ENCODE measurements at places on chromosomes 3 and 15.

GRCh38 chr3:99895703-99896441 is 78.2 kb downstream of the CMSS1 start:
- DNase-seq, result no peak

- DNase-seq, result no peak
Observed at GRCh38 chr3:151268267-151269235, 9.8 kb downstream of the P2RY14 start.

- no peak for DNase-seq
Observed at GRCh38 chr15:26873846-26874245, 7.0 kb downstream of the GABRA5 start.

DNA sequence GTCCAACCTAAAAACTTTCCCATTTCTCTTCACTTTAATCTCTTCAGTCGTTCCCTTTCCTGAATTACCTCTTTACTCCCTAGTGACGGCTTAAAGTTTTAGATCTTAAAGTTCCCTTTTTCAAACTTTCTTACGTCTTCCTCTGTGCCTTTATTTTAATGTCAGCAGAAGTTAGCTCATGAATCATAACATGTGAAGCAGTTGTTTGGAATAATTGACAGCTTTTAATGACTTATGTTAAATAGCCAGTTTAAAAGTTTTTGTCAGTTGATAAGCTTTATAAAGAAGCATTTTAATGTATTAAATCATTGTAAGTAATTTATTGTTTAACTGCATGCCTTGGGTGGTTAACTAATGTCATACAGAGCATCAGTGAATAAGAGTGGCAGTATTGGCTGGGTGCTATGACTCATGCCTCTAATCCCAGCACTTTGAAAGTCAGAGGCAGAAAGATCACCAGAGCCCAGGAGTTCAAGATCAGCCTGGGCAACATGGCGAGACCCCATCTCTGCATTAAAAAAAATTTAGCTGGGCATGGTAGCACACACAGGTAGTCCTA is 33.9 kb downstream of the PIK3CA start:
- DNase-seq, result no peak

- DNase-seq, result no peak
Observed at GRCh38 chr3:122572940-122573412, 4.5 kb upstream of the PARP15 start.

DNA sequence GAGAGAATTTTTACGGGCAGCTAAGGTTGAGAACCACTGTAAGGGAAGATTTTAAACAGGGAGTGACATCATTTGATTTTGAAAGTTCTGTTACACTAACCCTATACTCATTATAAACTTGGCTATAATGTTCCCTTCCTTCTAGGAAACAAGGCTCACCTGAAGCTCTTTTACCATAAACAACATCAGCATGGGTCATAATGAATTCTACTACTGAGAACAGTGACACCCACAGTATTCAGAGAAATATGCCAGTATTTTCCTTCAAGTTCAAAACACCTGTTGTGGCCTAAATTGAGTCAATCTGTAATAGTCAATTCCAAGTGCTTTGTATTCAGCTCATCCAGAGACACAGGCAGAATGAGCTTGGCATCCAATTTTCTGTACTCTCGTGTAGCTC is 175.3 kb upstream of the STT3B start:
- no peak for DNase-seq

- DNase-seq, result no peak
Observed at GRCh38 chr3:161230621-161231171, 9.6 kb downstream of the NMD3 start.

GRCh38 chr3:195714380-195715011 is 6.3 kb upstream of the MUC20 start:
- DNase-seq, result no peak

DNA sequence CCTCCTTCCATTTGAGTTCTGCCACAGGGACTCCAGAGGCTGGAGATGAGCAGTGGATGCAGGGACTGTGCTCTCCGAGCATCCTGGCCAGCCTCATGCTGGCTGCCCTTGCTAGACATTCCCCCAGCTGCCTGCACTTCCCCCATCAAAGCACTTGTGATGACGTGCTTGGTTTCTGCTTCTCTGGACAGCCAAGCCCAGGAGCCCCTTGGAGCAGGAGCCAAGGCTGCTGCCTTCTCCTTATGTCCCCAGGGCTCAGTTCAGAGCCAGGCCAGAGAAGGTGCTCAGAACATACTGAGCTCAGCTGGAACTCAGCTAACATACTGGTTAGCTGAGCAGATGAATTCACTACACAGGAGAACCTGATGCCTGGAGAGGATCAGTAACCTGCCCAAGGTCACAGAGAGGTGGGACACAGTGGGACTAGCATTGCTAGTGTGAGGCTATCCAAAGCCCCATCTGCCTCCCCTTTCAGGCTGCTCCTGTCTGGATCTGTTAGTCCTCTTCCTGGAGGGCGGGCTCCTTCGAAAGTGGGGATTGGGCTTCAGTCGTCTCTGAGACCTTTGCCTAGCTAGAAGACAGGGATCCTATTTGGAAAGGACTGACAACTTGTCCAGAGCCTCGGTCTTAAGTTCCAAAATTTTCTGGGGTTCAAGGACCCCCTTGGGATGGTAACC is 4.3 kb downstream of the PCBP4 start:
- no peak for DNase-seq

DNA sequence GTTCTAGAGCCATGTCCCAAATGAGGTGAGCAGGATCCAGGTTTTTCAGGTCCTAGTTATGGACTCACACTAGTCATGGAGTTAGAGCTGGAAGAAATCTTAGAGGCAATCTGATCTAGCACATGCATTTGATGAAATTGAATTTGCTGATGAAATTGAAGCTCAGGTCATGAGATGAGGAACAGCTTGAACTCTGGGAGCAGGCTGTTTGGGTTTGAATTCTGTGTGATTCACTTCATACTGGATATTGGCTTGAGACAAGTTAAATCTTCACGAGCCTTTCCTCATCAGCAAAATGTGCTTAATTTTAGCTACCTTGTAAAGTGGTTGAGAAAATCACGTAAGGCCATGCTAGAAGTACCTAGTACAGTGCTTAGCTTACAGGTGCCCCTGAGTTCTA is 33.5 kb upstream of the PARL start:
- DNase-seq, result no peak

DNA sequence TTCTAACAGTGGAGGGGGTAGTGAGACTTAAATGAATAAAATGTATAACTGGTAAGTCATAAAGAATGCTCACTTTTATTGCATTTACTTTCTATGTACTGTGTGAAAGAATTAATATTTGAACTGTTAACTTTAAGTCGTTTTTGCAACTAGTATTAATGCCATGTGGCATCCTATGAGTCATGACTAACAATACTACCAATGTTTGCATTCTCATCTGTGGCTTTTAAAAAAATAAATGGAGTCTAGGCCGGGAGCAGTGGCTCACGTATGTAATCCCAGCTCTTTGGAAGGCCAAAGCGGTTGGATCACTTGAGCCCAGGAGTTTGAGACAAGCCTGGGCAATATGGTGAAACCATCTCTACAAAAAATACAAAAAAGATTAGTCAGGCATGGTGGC is 5.2 kb downstream of the C3orf49 start:
- no peak for DNase-seq

GRCh38 chr3:192299921-192300320 is 427.4 kb downstream of the FGF12 start:
- no peak for DNase-seq

DNA sequence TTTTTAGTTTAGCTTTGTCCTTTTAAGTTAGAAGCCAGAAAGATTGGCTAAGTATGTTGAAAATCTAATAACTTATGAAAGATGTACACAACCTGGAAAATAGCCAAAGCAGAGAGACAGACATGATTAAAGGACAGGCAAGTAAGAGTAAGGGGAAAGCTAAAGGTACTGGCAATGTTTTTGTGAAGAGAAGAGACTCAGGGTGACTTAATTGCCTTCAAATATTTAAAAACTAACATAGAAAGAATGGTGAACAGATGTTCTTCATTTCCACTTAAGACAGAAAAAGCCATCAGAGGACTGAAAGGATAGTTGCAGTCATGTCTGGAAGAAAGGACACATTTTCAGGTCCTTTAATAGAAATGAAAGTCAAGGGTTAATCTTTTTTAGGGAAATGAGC is 68.8 kb downstream of the ZNF385D start:
- no peak for DNase-seq

GRCh38 chr3:158452334-158452733 is 118.7 kb upstream of the MLF1 start:
- no peak for DNase-seq

DNA sequence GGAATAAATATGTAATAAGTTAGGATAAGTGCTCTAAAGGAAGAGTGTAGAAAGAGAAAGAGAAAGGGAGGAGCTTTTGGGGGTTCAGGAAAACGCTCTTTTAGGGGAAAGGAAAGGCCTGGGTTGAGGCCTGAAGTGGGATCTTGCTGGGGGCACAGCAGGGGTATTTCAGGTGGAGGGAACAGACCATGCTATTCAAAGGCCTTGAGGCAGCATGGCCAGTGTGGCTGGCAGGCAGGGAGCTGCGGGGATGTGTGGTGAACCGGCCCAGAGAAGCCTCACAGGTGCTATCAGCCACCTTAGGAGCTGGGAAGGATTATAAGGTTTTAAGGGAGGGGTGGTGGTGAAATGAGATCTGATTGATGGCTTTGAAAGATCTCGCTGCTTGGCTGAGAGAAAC is 66.6 kb downstream of the LINGO1 start:
- DNase-seq, result no peak

- no peak for DNase-seq
Observed at GRCh38 chr3:143885780-143886427, 37.6 kb upstream of the SLC9A9 start.

GRCh38 chr3:169774186-169774585 is 990 bp downstream of the MYNN start:
- no peak for DNase-seq

GRCh38 chr15:34065941-34066340 is 26.9 kb upstream of the AVEN start:
- DNase-seq, result no peak

DNA sequence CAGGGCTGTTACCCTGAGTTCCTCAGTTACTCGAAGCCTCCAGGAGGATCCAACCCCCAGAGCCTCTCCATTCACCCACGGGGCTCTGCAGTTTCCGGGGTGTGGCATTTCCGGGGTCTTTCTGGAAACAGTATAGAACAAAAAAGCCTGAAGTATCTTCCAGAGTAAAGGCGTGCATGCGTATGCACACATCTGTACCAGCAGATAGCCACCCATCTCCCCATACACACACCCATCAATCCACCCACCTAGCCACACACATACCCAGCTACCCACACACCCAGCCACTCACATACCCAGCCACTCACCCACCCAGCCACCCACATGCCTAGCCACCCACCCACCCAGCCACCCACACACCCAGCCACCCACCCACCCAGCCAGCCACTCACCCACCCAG is 2.9 kb upstream of the DNAJB8 start:
- DNase-seq, result no peak

- no peak for DNase-seq
Observed at GRCh38 chr3:100269410-100270214, 8.8 kb downstream of the TBC1D23 start.

Measured in left renal cortex interstitium (tissue), 4 donors.